Osteoblast (primary cell): ENCODE measurements at places on chromosomes 12 and 14. TPM values are rescaled to one million over a fixed set of nuclear protein-coding genes. Genes with fewer than 3 reads are reported as not detected.

STAC3 gene
- total RNA-seq = 0.36 and 0.59 TPM in 2 replicates

OASL gene
- total RNA-seq = 0.72 and 1.2 TPM in 2 replicates

SMIM41 gene
- total RNA-seq = under 0.01 TPM in 1 of 2 replicates, not detected in the other

AICDA gene
- total RNA-seq = not detected in 2 replicates

DNA sequence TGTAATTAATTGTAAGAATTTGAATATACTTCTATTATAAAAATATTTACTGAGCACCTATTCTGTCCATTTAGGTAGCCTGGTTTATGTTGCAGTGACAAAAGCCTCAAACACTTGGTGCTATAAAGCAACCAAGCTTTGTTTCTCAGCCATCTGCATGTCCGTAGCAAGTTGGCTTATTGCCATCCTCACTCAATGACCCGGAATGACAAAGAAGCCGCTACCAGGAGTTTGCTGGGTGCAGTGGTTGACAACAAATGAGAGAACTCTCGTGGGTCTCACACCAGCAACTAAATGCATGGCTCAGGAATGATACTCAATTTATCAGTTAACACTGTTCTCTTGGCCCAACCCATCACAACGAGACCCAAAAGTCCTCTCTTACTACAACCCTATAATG lies 553.1 kb downstream of the DIO2 start:
- no peaks in the 10 kb centered on the region for H3K36me3 ChIP-seq
- H3K27ac ChIP-seq = no peak overlapping the region
- no peaks in the 10 kb centered on the region for H3K27me3 ChIP-seq

GRCh38 chr14:105067140-105067968 lies 2.1 kb upstream of the GPR132 start:
- no peak overlapping the region for H3K4me3 ChIP-seq
- H3K4me1 ChIP-seq = peaks cover 6% of the 10 kb centered on the region
- H3K27ac ChIP-seq = no peak overlapping the region
- no peaks in the 10 kb centered on the region for H3K27me3 ChIP-seq
- H3K36me3 ChIP-seq = no peaks in the 10 kb centered on the region
- DNase-seq = peak; percentile 91

DNA sequence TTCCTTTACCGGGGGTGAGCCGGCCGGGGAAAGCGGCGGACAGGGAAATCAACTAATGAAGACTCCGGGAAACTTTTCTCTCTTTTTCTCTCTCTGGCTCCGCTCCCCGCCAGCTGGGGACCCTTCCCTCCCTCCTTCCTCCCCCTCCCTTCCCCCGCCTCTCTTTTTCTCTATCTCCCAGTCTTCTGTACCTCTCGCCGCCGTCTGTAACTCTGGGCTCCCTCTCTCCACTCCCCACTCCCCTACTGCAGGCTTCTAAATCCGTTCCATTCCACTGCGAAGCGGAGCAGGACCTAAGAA lies 6.9 kb upstream of the HOXC11 start:
- H3K4me3 ChIP-seq = peak overlapping the region; percentile 64
- no peak for DNase-seq
- H3K27me3 ChIP-seq = peaks cover 57% of the 10 kb centered on the region
- no peaks in the 10 kb centered on the region for H3K4me1 ChIP-seq
- H3K27ac ChIP-seq = no peak overlapping the region

DNA sequence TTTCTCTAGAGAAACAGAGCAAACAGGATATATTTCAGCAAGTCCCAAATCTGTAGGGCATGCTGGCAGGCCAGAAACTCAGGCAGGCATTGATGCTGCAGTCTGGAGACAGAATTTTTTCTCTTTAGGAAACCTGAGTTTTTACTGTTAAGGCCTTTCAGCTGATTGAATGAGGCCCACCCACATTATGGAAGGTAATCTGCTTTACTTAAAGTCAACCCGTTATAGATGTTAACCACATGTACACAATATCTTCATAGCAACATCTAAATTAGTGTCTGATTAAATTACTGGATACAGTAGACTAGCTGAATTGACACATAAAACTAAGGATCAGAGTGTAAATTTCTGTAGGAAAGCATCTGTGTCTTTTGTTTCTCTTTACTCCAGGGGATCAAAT lies 65.2 kb downstream of the SRGAP1 start:
- no peaks in the 10 kb centered on the region for H3K36me3 ChIP-seq
- peaks cover 13% of the 10 kb centered on the region for H3K4me1 ChIP-seq
- no peak overlapping the region for H3K27ac ChIP-seq
- H3K27me3 ChIP-seq = no peaks in the 10 kb centered on the region

- no peaks in the 10 kb centered on the region for H3K36me3 ChIP-seq
- H3K4me1 ChIP-seq = no peaks in the 10 kb centered on the region
- DNase-seq = no peak
- no peak overlapping the region for H3K27ac ChIP-seq
- H3K4me3 ChIP-seq = no peak overlapping the region
Observed at GRCh38 chr12:1680804-1681492, 9.9 kb upstream of the ADIPOR2 start.

- no peaks in the 10 kb centered on the region for H3K36me3 ChIP-seq
- no peak overlapping the region for H3K4me3 ChIP-seq
- no peaks in the 10 kb centered on the region for H3K27me3 ChIP-seq
- H3K4me1 ChIP-seq = no peaks in the 10 kb centered on the region
Observed at GRCh38 chr12:63208956-63209355, 58.0 kb upstream of the AVPR1A start.

- H3K36me3 ChIP-seq = no peaks in the 10 kb centered on the region
- H3K4me1 ChIP-seq = no peaks in the 10 kb centered on the region
- no peak for DNase-seq
- H3K4me3 ChIP-seq = no peak overlapping the region
Observed at GRCh38 chr12:111212814-111213456, 156.0 kb downstream of the PHETA1 start.

DNA sequence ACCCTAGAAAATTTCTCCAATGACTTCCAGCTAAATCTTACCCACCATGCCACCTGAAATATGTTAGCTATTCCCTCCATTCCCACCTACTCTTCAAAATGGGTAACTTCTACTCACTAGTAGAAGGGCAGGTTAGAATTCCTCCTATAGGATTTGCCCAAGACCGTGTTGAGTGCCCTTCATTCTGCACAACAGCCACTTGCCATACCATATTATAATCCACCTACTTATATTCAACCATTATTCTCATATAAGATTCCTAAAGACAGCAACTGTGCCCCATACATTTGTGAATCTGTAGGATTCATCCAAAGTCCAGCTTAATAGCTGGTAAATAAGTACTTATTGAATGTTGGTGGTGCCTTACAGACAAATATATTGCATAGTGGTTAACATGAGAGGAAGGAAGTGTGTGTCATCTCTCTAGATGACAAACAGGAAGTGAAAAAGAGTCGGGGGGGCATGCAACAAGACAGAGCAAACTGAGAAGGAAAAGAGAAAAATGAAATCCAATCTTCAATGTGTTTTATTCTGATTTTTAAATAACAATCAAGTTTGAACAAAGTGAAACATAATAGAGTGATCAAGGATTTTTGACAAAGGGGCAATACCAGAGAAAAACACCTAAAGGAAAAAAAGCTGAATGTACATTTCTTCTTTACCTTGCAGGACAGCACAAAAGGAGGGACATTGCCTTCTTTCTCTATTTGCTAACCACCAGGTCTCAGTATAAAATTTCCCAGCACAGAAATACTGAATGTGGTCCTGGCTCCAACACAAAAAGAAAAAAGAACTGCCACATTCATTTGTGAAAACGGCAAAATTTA lies 389.3 kb upstream of the USP15 start:
- no peak for DNase-seq
- no peak overlapping the region for H3K27ac ChIP-seq
- H3K4me1 ChIP-seq = no peaks in the 10 kb centered on the region
- H3K27me3 ChIP-seq = no peaks in the 10 kb centered on the region

DNA sequence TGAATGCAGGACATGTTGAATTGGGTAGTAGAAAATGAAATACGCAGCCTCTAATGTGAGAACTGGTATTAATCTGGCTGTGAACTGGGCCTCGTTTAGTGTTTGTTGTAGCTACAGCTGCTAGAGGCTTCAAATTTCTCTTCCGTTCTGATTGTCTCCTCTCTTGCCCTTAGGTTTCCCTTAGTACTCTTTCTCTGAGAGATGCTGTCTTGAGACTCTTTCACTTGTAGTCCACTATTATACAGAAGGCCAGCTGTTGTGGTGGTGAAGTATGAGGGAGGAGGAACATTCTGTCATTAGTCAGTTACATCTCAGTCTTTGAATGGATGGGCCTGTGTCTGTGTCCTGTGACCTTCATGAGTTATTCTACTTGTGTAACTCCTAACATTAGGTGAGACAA lies 322.0 kb downstream of the TMTC2 start:
- no peaks in the 10 kb centered on the region for H3K36me3 ChIP-seq
- H3K4me3 ChIP-seq = no peak overlapping the region
- no peaks in the 10 kb centered on the region for H3K27me3 ChIP-seq
- H3K27ac ChIP-seq = no peak overlapping the region
- peak; percentile 62 for DNase-seq
- H3K4me1 ChIP-seq = no peaks in the 10 kb centered on the region

- H3K4me1 ChIP-seq = no peaks in the 10 kb centered on the region
- no peak for DNase-seq
- H3K4me3 ChIP-seq = no peak overlapping the region
- no peak overlapping the region for H3K27ac ChIP-seq
- no peaks in the 10 kb centered on the region for H3K27me3 ChIP-seq
- H3K36me3 ChIP-seq = peaks cover 15% of the 10 kb centered on the region
Observed at GRCh38 chr12:93502802-93503623, 35.7 kb downstream of the MRPL42 start.

DNA sequence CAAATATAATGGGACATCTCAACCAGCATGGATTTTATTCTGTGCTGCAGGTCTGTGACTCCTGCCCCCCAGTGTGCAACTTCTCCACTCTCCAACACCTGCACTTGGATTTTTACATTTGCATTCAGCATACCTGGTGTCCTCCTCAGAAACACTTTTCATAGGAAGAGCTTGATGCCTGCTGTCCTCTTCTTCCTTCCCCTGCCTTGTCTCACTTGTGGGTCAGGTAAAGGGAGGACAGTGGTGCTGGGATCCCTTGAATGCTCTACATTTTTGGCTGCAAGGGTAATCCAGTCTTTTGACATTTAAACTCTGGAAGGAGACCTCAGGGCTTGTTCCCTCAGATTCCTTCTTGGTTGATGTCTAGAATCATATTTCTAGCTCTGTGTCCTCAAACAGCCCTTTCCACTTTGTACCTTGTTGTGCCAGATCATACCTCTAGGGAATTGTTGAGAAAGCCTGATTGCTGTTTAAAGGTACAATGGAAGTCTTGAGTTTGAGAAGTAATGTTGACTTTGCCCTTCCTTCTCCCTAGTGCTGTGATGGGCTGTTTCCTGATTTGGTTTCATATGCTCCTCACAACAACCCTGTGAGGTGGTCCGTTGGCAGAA lies 12.6 kb downstream of the UBE3B start:
- H3K36me3 ChIP-seq = peaks cover 82% of the 10 kb centered on the region
- no peaks in the 10 kb centered on the region for H3K4me1 ChIP-seq
- DNase-seq = no peak
- no peak overlapping the region for H3K27ac ChIP-seq
- no peak overlapping the region for H3K4me3 ChIP-seq
- no peaks in the 10 kb centered on the region for H3K27me3 ChIP-seq

DNA sequence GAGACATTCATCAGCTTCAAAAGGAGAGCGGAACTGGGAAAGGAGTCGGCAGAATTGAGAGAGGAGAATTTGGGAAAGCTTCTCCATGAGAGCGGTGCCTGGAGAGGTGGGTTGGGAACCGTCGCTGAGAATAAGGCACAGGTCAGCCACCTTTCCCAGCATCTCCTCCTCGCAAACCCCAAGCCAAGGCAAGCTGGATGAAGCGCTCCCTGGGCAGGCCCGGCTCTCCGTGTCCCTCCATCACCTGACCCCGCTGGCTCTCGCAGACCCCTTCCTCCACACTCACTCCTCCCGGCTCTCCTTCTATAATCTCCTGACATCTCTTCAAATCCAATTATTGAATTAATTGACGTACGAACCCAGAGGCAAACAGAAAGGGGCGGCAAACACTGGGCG lies 18.9 kb upstream of the ATP5MC2 start:
- peaks cover 10% of the 10 kb centered on the region for H3K4me1 ChIP-seq
- peak; percentile 44 for DNase-seq

DNA sequence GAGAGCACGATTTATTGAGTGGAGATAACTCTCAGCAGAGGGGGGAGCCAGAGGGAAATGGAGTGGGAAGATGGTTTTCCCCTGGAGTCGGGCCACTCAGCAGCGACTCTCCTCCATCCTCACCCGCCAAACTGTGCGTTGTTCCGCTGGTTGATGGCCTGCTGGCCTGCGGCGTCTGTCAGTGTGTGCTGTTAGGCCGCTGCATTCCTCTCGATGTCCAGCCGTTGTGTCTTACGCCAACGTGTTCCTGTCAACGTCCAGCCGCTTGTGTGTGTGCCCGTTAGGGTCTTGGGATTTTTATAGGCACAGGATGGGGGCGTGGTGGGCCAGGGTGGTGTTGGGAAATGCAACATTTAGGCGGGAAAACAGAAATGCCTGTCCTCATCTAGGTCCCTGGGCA lies 69.2 kb downstream of the PTPRQ start:
- DNase-seq = no peak
- peaks cover 22% of the 10 kb centered on the region for H3K4me1 ChIP-seq
- H3K27ac ChIP-seq = no peak overlapping the region
- no peaks in the 10 kb centered on the region for H3K36me3 ChIP-seq

- no peak overlapping the region for H3K27ac ChIP-seq
- no peaks in the 10 kb centered on the region for H3K36me3 ChIP-seq
- peak overlapping the region; percentile 54 for H3K4me3 ChIP-seq
- DNase-seq = peak; percentile 6
- H3K27me3 ChIP-seq = no peaks in the 10 kb centered on the region
Observed at GRCh38 chr12:70467918-70468733, 102.0 kb downstream of the KCNMB4 start.

DNA sequence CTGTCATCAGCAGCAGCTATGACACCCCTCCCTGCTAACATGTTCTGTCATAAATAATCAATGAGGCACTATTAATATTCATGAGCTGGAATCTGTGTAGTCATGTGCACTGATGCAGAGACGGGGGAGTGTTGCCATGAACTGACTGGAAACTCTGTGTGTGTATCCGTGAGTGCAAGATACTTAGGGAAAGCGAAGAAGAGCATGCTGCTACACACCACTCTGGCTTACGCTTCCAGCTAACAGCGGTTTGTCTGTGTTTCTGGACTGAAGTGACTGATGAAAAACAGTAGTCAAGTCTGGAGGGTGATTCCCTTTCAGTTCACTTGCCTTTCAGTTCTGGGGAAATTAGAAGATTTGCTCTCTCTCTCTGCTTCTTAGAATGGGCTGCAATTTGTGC lies 249.4 kb downstream of the PDZRN4 start:
- no peaks in the 10 kb centered on the region for H3K27me3 ChIP-seq
- DNase-seq = no peak
- no peaks in the 10 kb centered on the region for H3K36me3 ChIP-seq
- no peak overlapping the region for H3K4me3 ChIP-seq
- no peak overlapping the region for H3K27ac ChIP-seq
